H1 (cell line): ENCODE measurements at places on chromosomes 6 and 20. TPM values are rescaled to one million over a fixed set of nuclear protein-coding genes. Genes with fewer than 3 reads are reported as not detected.

CLDN20 gene
- total RNA-seq = not detected in 2 replicates

PRSS16 gene
- 19.2 and 20.2 TPM in 2 replicates for total RNA-seq

GRM4 gene
- total RNA-seq = 18.7 and 21.5 TPM in 2 replicates

CPXM1 gene
- total RNA-seq = 28.8 and 31.3 TPM in 2 replicates

TNNC2 gene
- total RNA-seq = 3.6 and 5.7 TPM in 2 replicates

TFAP2A gene
- total RNA-seq = 0.10 TPM in 1 of 2 replicates, not detected in the other

GRCh38 chr20:51079488-51079887 lies 56.6 kb upstream of the KCNG1 start:
- no peak for DNase-seq

- DNase-seq = no peak
Observed at GRCh38 chr6:32158052-32158451, 4.1 kb downstream of the PPT2 start.

GRCh38 chr20:47262365-47263013 lies 94.0 kb downstream of the ZMYND8 start:
- DNase-seq = no peak

DNA sequence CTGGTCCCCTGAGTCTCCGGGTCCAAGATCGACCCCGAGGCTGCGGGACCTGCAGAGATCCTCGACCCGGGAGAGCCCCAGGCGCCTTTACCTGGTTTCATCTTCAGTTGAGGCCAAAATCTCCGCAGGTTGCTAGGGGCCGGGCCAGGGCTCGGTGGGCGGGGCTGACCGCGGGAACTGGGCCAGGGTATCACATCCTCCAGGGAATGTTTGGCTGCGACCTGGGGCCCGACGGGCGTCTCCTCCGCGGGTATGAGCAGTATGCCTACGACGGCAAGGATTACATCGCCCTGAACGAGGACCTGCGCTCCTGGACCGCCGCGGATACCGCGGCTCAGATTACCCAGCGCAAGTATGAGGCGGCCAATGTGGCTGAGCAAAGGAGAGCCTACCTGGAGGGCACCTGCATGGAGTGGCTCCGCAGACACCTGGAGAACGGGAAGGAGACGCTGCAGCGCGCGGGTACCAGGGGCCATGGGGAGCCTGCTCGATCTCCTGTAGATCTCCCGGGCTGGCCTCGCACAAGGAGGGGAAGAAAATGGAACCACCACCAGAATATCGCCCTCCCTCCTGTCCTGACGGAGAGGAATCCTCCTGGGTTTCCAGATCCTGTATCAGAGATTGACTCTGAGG lies 53.8 kb upstream of the POLR1H start:
- peak; percentile 86 for DNase-seq

GRCh38 chr6:133892813-133893691 lies 4.1 kb downstream of the TCF21 start:
- peak; percentile 56 for DNase-seq

- DNase-seq = no peak
Observed at GRCh38 chr6:113011801-113012200, 664.7 kb downstream of the RFPL4B start.

- DNase-seq = no peak
Observed at GRCh38 chr6:138428944-138429598, 25.0 kb downstream of the HEBP2 start.

GRCh38 chr20:62595491-62595890 lies 46.8 kb upstream of the SLCO4A1 start:
- no peak for DNase-seq

DNA sequence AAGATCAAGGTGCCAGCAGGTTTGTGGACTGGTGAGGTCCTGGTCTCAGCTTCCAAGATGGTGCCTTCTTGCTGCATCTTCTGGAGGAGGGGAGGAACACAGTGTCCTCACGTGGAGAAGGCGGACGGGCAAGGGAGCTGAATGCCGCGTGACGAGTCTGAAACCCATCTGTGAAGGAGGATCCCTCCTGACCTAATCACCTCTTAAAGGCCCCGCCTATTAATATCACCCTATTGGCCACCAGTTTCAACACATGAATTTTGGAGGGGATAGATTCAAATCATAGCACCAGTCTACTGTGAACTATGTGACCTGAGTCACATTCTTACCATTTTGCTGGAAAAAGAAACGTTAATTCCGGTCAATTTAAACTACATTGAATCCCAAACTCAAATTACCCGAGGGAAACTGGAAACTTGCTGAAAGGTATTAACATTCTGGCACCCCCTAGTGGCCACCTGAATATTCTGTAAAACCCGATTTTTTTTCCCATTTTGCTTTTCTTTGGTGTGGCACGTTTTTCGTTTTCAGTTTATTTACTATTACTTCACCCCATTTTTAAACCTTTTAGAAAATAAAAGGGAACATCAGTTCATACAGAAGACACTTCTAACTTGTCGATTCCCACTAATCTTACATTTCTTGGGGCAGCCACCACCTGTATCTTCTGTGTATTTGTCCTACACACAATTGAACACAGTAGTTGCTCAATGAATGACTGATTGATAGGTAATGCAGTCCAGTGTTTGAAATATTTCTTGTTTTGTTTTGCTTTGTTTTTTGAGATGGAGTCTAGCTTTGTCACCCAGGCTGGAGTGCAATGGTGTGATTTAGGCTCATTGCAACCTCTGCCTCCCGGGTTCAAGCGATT lies 17.9 kb upstream of the CCDC170 start:
- DNase-seq = peak; percentile 62

GRCh38 chr6:56292505-56293181 lies 45.3 kb upstream of the COL21A1 start:
- no peak for DNase-seq

DNA sequence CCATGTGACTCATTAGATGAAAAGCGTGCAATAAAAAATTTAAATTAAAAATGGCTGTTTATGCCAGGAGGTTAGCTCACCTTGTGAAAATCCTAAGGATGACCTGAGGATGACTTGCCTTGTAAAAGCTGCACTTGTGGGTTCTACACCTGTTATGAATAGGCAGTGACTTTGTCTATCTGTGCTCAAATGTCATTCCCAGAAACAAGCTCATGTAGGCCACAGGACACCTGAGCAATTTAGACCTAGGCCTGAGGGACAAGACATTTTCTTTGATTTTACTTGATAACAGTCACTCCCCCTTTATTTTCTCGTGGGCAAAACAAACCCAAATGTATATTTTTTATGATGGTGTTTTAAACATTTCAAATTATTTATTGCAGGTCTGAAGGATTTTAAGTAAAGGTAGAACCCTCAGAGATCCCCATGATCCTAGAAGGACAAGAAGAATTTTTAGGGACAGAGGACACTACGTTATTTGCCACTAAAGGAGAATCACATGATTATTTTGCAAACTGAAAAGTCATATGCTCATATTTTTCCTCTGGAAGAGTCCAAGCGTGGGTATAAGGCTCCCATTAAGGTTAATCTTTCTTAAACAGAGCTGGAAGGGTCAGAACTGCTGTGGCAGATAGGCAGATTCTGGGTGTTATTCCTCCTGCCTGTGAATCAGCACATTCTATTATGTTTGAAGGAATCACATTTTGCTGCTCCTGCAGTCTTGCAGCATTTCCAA lies 277.5 kb upstream of the MAN1A1 start:
- no peak for DNase-seq

- DNase-seq = no peak
Observed at GRCh38 chr6:11714798-11715285, 63.8 kb downstream of the ADTRP start.

GRCh38 chr6:46891252-46891795 lies 30.4 kb downstream of the ADGRF5 start:
- no peak for DNase-seq

GRCh38 chr20:47606983-47607613 lies 105.4 kb downstream of the NCOA3 start:
- no peak for DNase-seq

DNA sequence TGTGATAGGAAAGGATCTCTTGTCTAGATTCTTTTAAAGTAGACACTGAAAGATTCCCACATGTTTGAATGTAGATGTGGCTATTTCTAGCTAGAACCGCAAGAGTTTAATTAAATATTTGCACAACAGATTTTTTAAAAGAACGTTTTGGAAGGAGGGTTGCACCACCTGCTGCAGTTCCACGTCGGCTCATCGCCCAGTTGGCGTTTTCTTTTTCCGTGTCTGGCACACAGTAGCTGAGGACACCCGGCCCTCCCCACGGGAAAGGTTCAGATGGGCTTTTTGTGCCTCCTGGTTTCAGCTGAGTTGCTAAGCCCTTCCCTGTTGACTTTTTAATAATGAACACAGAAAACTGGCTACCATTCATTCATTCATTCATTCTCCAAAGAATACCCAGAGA lies 41.8 kb upstream of the DOK5 start:
- no peak for DNase-seq

DNA sequence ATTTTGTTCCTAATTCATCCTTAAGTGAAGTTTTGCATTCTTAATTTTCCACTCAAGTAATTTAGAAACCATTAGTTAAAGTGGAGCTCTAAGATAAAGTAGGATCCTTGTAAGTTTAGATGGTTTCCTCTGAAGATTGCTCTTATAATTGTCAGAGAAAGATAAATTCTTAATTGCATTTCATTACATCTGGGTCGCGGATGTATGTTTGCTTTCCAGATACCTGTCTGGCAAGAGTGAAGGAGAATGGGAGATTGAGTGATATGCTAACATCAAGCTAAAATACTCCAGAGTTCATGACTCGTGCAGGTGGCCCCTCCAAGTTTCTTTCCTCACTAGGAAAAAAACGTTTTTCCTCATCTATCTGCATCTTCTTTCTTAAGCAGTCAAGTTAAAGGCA lies 361.8 kb downstream of the DOK5 start:
- DNase-seq = no peak

GRCh38 chr6:12208190-12208589 lies 82.0 kb upstream of the EDN1 start:
- DNase-seq = no peak

DNA sequence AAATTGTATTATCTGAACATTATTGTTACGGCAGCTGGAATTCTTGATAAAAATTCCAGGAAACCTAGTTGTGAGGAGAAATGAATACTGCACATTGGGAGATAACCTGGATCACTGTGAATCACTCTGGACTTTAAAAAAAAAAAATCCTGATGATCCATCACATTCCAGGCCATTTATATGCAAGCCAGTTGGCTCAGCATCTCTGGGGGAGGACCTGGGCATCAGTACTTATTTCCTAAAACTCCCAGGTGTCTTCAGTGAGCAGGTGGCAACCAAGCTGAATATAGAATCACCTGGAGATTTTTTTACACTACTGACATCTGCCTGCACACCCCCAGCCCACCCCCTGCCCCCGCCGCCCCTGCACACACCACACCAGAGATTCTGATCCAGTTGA lies 39.1 kb upstream of the SIRT5 start:
- DNase-seq = no peak

DNA sequence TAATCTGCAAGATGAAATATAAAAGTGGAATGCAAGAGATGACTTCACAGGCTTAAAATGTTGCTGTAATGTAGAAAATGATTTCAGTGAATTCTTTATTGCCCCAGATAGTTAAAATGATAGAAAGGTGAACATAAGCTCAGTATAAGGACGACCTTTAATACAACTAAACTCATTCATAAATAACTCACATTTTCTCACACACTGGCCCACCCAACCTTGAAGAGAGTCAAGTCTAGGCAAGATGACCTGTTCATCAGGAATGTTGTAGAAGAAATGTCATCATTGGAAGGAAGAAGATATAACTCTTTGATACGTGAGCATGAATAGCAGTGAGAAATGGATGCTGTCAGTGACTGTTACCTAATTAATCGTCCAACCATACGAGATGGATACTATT lies 111.1 kb upstream of the SASH1 start:
- DNase-seq = no peak

GRCh38 chr6:47722194-47722593 lies 23.8 kb downstream of the ADGRF4 start:
- no peak for DNase-seq

DNA sequence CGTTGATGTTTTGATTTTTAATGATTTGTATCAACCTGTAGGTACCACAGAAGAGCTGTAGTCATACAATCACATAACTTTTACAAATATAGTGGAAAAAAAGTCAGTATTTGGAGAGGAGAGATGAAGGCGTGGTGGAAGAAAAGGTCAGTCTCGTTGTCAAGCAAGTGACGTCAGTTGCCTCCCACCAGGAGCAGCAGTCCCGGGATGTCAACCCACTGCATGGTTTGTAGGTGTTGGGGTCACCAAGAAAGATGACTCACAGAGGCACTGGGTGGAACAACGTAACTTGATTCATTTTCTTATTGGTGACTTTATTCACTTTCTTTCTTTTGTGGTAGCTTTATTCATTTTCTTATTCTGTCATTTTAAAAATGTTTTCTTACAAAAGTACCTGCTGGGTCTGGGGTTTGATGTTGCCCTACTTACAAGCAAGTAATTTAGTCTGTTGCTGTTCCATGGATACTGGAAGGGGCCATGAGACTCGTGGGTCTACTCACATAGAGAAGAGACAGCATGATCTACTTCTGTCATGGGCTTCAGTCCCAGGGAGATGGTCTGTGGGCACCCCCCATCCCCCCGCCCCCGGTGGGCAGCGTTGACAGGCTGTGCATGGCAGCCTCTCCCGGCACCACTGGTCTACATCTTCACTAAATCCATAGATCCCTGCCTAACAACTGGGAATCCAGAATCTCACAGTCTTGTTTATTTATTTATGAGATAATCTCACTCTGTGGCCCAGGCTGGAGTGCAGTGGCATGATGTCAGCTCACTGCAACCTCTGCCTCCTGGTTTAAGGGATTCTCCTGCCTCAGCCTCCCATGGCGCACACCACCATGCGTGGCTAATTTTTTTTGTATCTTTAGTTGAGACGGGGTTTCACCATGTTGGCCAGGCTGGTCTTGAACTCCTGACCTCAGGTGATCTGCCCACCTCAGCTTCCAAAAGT lies 36.4 kb upstream of the SYNJ2 start:
- no peak for DNase-seq

DNA sequence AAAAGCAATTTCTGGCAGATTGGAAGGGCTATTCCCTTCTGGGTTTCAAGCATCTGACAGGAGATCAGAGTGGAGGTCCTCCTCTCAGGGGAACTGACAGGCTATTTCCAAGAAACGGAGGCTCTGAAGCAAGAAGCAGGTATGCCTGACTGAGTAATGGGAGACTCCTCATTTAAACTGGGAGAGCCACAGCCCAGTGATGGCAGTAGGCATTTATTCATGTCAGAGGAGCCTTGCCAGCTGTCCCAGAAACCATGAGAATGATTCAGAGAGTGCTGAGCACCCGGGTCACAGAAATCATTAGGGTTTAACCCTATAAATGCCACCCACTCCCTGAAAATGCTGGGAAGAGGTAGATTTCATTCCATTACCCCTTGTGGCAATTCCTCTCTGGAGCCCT lies 247.5 kb upstream of the RNF217 start:
- DNase-seq = no peak
